Activated CD4-positive, alpha-beta T cell treated with anti-CD3 and anti-CD28 coated beads, Interleukin-2, amount 50 U/mL, for 24 hours (primary cell): ENCODE measurements at places on chromosomes 1 and 21.

DNA sequence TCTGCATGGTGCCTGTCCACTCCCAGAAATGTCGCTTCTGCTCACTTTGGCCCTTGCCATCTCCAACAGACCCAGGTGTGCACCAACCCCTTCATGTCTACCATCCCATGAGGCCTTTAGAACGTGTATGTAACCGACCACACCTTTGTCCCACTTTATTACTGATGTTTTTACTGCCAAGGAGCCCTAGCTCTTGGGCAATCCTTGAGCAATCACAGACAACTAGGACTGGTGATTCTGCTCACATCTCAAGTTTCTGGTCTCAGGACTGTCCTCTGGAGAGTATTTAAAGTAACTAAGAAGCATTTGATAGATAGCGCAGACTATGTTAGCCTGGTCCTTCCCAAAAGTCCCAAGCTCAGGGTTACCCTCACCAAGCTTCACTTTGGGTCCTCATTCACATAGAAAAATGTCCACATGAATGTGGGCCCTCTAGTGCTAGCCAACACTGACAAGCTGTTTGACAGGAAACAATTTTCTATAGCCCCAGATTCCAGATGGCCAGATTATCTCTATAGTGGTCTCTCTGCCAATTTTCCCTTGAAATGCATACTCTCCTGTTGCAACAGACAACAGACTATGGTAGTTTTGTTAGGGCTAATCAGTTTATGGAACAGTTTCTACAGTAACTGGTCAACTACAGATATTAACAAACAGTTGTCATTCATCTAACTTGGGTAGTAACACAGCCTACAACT is 6.9 kb upstream of the TMEM81 start:
- DNase-seq: no peak

DNA sequence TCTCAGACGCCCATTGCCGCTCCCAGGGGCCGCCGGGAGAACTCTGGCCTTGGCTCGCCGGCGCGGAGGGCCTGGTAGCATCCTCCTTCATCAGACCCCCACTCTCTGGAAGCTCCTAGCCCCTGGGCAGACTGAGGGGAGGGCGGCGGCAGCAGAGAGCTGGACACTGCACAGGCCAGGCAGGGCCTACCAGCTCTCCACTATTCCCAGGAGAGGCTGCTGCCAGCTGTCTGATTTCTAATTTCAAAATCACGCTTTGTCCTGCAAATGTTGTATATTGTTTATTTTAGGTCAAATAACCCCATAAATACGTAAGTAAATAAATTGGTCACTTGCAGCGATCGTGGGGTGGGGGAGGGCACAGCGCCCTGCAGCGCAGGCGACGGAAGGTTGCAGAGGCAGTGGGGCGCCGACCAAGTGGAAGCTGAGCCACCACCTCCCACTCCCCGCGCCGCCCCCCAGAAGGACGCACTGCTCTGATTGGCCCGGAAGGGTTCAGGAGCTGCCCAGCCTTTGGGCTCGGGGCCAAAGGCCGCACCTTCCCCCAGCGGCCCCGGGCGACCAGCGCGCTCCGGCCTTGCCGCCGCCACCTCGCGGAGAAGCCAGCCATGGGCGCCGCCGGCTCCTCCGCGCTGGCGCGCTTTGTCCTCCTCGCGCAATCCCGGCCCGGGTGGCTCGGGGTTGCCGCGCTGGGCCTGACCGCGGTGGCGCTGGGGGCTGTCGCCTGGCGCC is at the start of gene MTARC1:
Gene MTARC1, plus strand, starts transcription at position 577 of the 732 bp plus-strand sequence. Its CDS starts 32 bp downstream, at position 609.
- DNase-seq: no peak

GRCh38 chr21:46207920-46208591 is 20.5 kb downstream of the LSS start:
- no peak for DNase-seq

GRCh38 chr1:156417401-156418020 is 48.5 kb downstream of the RHBG start:
- DNase-seq: no peak

DNA sequence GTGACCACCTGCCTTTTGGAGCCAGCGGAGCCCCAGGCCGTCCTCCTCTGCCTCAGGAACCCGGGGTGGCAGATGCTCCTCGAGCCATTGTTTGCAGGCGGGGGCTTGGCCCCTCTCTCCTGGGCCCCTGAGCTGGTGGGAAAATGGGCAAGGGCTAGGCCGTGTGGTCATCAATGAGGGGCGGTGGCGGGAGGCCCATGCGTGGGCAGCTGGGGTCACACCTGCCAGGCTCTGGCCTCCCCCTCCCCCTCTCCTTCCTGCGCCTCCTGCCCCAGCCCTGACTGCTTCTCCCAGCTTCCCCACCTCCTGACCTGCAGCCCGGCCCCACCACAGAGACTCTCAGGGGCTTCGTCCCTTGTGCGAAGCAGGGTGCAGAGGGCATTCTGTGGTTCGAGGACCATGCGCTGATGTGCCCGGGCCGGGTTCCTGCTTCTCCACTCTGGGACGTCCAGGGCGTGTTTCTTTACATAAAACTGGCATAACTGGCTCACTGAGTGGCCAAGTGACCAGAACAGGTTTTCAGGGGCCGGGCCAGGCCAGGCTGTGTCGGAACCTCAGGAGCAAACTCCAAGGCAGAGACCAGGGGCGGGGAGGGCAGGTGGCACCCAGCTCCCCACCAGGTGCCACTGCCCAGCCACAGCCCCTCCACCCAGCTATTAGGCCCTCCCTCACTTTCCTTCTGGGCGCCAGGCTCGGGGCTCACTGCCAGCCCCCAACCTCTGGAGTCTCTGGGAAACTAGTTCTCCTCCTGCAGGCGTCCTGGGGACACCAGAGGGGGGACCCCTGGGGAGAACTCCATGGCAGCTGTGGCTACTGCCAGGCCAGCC is 9.3 kb downstream of the SAMD11 start:
- no peak for DNase-seq

DNA sequence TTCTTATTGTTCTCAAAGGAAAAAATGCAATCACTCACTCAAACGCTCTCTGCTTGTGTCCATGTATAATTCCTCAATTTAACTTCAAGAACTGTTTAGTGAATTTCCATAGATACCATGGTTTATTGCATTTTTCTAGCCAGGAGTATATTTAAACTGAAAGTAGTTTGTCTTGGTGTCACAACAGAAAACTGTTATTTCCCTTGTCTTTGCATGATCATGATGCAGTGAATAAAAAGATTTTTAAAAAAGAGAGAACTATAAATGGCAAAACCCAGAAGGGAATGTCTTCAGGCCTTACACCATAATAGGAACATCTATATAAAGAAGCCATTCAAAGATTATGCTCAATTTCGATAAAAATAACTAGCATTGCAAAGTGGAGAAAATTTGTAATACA is 523.5 kb upstream of the ADGRL4 start:
- DNase-seq: no peak

DNA sequence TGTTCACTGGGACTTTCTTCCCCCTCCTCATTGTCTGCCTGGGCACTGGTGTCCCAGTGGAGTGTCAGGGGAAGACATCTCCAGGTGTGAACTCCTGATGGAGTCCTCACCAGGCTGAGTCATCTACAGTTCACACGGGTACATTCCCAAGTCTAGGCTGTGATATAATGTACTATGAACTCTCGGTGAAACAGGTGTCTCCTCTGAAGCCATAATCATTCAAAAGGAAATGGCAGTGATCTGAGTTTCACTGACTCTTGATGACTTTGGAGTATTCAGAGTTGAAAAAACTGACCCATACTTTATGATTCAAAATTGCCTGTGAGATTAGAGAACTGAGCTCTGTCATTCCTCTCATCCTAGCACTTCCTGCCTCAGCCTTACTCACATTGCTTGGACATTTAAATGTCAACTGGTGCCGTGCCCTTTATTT is 9.1 kb downstream of the LAMC2 start:
- no peak for DNase-seq

GRCh38 chr1:31297277-31298247 is 730 bp downstream of the ZCCHC17 start:
- DNase-seq: no peak

GRCh38 chr21:32203877-32204480 is 74.9 kb downstream of the MIS18A start:
- no peak for DNase-seq

DNA sequence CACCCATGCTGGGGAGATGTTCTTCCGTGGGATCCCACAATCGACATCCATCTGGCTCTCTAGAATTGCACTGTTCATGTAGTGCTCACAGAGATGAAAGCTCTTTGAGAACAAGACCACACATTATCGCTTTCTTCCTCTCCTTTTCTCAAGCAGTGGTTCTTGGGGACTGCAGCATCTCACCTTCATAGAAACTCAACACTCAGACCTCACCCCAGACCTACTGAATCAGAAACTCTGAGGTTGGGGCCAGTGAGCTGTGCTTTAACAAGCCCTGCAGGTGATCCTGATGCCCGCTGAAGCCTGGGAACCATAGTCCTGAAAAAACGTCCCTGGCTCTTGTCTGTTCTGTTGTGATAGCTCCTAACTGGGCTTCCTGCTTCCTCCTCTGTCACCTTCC is 251.3 kb upstream of the FGGY start:
- DNase-seq: no peak

DNA sequence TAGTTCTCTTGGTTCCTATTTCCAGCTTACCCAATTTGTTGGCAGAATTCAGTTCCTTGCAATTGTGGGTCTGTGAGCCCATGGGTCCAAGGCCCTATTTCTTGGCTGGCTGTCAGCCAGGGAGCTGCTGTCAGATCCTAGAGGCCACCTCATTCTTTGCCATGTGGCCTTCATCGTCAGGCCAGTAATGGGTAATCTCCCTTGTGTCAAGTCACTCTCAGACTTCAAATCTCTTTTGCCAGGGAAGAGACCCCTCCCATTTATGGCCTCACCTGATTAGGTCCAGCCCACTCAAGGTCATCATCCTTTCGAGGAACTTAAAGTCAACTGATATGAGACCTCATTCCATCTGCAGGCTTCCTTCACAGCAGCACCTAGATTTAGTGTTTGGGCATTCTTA is 17.9 kb downstream of the OBSCN start:
- no peak for DNase-seq

DNA sequence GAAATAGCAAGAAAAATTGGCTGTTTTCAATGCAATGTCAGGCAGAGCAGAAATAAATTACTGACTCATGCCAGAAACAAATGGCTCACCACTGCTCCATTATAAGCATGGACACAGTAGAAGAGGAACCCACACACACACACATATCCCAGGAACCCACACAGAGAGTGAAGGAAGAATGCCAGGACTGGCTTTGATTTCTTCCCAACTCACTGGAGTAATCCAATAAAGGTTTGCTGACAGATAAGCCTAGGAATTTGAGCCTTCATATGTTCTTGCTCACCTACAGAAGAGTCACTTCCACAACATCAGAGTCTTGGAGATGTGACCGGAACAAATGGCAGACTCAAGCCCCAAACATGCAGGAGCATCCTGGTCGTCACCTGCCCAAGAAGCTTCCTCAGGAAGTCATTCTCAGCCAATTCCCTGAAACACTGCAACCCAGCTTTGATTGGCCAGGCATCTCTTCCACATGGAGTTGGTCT is 2.2 kb downstream of the SH3BP5L start:
- no peak for DNase-seq

DNA sequence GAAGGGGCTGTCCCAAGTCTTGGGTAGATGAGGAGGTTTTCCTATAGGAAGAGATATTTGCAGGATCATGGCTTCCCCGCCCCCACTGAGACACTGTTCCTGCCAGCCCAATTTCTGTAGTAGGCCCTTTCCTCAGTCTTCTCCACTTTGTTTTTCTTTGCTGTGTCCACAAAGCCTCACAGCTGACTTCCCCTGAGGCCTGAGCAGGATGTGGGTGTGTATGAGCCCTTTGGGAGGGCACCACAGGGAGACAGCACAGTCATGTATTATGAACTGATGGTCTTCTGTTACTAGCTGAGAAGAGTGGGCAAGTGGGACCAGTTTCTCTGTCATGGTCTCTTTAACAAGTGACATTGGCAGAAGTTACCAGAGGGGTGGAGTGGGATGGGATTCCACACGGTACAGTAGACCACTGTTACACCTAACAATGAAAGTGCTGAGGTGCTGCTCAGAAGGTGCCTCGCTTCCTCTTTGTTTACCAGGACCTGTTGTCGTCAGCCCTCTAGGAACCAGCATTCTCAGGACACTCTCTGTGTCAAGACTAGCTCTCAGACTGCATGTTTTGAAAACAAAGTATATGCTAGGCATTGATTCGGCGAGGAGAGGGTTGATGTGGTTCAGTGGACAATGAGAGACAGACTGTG is 253.8 kb upstream of the HOOK1 start:
- no peak for DNase-seq

DNA sequence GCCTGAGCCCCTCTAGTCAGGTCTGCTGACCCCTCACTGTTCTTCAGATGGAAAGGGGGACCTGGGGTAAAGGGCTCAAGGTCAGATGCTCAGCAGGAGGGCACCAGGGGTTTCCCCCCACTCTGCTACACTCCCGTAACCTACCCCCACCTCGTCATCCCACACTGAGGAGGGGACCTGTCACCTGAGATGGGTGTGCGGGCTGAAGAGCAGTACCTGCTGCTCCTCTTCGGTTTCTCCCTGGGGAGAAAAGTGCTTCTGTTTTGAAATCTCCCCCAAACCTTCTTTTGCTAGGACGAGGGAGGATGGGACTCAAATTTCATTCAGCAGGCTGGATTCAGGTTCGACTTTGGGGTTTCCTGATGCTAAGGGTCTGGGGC is 65.2 kb downstream of the SYT2 start:
- DNase-seq: no peak

- no peak for DNase-seq
Measured at GRCh38 chr1:43880604-43881003, 53.0 kb upstream of the ARTN start.

DNA sequence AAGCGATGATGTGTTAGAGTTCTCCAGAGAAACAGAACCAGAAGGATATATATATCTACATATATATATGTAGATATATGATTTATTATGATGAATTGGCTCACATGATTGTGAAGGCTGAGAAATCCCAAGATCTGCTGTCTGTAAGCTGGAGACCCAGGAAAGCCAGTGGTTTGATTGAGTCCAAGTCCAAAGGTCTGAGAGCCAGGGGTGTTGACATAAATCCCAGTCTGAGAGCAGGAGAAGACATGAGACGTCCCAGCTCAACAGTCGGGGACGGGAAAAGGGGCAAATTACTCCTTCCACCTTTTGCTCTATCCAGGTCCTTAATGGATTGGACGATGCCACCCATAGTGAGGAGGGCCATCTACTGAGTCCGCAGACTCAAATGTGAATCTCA is 126.6 kb downstream of the PRDM2 start:
- no peak for DNase-seq

- DNase-seq: no peak
Measured at GRCh38 chr1:163072658-163073057, 3.5 kb downstream of the RGS4 start.

GRCh38 chr21:36103434-36103833 is 31.4 kb upstream of the CBR3 start:
- DNase-seq: no peak

GRCh38 chr1:110434946-110435345 is 16.0 kb upstream of the PROK1 start:
- DNase-seq: no peak

GRCh38 chr1:243550276-243550675 is 294.4 kb downstream of the SDCCAG8 start:
- no peak for DNase-seq

DNA sequence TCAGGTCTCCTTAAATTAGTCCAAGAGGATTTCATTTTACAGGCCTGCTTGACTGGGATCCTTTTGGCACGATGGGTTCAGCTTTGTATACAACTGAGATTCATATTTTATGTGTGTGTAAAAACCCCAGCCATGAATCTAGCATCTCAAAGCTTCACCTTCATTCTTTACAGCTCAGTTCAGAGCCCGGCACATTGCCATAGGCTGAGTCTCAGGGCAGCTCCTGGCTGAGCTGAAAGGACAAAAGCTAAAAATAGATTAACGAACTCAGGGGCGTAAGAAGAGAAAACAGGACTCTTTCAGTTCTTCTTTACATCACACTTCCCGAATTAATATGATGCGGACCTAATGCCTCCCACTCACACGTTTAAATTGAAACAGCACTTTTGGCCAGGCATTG is 262.8 kb upstream of the PBX1 start:
- no peak for DNase-seq

- no peak for DNase-seq
Measured at GRCh38 chr1:89810302-89810701, 10.5 kb upstream of the LRRC8D start.
